ENCODE measurements at places on chromosomes 2 and 18.
A peak's percentile ranks its signal among the peaks of the same experiment; 100 is the strongest.

DNA sequence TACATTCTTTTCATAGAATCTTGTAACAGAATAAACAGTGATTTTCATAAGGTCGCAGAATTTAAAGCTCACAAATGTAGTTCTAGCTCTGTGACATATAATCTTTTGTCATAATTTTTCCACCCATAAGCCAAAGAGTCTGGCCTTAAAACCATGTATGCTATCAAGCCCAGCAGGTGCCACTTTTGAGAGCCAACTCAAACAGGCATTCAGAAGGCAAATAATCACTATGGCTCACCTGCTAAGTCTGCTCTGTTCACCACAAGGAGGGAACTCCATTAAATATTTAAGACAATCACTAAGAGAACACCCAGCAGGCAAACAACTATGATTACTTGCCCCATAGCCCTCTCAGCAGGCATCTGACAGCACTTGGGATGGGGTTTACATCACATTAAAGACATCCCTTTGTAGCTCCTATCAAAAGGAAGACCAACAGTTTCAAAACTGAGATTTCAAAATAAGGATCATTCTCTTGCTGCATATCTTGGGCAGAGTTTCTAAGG lies 241.6 kb downstream of the PDE11A start:
- DNase-seq, result no peak

DNA sequence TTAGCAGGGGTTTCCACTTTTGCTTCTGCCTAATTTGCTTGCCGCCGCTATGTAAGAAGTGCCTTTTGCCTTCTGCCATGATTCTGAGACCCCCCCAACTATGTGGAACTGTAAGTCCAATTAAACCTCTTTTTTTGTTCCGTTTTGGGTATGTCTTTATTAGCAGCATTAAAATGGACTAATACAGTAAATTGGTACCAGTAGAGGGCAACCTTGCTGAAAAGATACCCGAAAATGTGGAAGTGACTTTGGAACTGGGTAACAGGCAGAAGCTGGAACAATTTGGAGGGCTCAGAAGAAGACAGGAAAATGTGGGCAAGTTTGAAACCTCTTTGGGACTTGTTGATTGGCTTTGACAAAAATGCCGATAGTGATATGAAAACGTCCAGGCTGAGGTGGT lies 216.1 kb upstream of the FSIP2 start:
- no peak for DNase-seq

- no peak for DNase-seq
Observed at GRCh38 chr2:84839851-84840250, 41.0 kb downstream of the TRABD2A start.

DNA sequence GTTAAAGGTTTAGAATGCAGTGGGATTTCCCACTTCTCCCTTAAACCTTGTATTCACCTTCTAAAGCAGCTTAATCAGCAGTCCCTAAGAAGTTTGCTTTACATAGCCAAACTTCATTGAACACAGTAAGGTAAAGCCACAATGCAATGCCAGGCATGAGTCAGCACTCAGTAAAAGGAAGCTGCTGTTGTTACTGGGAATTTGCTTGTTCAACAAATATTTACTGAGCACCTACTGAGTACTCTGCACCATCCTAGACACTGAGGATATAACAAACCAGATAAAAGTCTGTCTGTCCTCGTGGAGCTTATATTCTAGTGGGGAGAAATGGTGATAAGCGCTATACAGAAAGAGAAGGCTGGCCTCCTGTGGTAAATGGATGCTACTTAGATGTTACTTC lies 162.7 kb downstream of the PKP4 start:
- DNase-seq, result no peak

DNA sequence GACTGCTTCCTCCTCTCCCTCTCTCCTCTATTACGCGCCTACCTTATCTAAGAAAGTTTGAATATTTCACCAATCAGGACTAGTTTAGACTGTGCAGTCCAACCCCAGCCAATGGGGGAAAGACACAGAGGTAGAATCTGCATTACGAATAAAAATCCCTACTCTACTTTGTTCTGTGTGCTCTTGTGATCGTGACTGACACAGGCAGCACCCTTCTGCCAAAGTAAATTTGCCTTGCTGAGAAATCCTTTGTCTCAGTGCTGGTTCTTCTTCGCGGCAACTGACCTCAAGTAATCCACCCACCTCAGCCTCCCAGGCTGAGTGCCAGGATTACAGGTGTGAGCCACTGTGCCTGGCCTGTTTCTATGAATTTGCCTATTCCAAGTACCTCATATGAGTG lies 8.6 kb upstream of the CDCA7 start:
- DNase-seq, result no peak

DNA sequence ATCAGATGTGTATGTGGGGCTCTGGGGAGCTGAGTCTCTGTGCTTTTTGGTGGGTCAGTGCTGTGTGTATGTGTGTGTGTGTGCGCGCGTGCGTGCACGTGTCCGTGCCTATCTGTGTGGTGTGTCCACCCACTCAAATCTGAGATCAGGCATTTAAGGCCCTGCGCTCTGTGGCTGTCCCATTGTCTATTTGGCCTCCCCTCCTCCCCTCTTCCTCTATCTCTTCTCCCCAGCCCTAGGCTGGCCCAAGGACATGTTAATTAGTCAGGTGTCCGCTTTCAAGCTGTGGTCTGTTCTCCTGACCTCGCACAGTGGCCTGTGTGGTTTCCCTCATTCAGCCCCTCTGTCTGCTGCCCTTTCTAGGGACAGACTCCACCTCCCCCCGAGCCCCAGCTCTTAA lies 136.4 kb downstream of the DYSF start:
- DNase-seq, result no peak

GRCh38 chr18:55587418-55588110 lies 428 bp downstream of the TCF4 start:
- no peak for DNase-seq

- DNase-seq, result no peak
Observed at GRCh38 chr2:30663806-30664205, 143.4 kb downstream of the CAPN13 start.

DNA sequence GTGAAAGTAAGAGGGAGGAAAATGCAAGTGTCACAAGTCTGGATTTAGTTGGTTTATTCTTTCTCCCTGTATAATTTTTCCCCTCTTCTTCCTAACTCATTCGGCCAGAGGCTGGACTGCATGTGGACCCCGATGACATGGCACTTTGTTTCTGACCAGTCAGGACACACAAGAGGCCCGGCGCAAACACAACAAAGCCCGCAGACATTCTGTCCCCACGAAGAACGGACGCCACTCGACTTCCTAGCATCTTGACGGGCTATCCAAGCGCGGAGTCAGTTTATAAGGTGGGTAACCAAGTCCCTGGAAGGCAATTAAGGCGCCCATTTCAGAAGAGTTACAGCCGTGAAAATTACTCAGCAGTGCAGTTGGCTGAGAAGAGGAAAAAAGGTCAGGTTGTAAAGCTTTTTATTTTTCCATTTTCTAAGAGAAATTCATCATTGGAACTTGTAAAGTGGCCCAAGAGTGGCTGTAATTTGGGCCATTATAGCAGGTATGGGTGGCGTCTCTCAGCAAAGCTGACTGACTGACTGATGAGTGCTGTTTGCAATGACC lies at the start of gene TPO:
Gene TPO, plus strand, starts transcription at position 308 of the 555 bp plus-strand sequence. CDS start 946 bp downstream, outside the sequence.
- no peak for DNase-seq

DNA sequence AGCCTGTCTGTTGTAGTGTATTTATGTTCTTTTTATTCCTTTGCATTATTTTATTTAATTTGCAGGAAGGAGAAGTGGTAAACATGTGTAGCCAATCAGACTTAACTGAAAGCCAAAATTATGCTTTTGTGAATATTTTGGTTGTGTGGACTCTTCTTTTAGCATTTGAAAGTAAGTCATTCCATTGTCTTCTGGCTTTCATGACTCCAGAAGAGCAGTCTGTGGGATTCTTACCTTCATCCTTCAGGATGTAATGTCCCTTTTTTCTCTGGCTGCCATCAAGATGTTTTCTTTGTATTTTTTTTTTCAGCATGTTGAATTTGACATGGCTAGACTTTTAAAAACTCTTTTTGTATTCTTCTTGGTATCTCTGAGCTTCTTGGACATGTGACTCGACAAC lies 895.2 kb upstream of the ZEB2 start:
- DNase-seq, result no peak

DNA sequence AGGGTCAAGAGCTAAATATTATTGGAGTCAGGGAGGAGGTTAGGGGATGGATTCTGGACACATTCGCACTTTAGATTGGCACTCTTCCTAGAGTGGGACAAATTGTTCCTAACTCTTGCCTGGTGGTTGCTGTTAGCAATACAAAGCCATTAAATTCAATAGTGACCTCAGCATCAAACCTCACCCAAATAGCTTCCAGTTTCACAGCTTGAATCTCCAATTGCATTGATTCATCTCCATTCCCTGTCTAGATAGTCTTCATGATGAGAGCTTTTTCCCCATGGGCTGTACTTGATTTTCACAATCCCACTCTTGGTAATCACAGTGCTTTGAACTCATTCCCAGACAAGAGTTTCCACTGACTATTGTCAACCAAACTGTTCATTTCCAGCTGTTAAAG lies 585.9 kb upstream of the SYT4 start:
- DNase-seq, result no peak

GRCh38 chr18:44681076-44681970 lies 635 bp downstream of the SETBP1 start:
- no peak for DNase-seq

- no peak for DNase-seq
Observed at GRCh38 chr2:69781321-69782248, 39.7 kb downstream of the ANXA4 start.

GRCh38 chr2:111910609-111911277 lies 12.3 kb downstream of the MERTK start:
- DNase-seq, result no peak

GRCh38 chr2:97653473-97653872 lies 7.6 kb downstream of the COX5B start:
- DNase-seq, result no peak

DNA sequence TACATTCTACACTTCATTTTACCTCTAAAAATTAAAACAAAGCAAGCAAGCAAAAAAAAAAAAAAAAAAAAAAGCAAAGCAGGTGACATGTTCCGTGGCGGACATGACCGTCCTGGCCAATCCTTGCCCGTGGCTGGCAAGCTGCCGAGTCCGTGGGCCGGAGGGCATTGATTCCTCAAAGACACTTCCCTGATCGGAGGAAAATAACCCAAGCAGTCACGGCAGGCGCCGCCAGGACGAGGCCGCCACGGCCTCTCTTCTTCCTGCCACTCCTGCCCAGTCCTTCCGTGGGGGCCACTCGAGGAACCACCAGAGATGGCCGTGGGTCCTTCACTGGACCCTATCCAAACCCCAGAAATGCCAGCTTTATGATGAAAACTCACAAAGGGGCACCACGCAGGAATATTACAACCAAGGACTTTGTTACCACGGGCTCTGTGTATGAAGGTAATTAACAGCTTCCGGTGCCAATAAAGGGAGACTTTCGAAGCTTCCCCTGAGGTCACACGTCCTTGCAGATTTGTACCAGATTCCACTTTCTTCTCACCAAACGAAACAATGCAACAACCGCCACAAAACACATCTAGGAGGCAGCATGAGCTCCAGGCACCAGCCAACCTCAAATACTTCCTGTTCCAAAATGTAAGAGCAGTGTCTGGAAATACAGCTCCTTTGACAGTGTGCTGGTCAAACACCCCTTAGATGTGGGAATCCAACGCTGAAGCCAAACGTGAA lies 170.3 kb downstream of the HDAC4 start:
- DNase-seq, result no peak

DNA sequence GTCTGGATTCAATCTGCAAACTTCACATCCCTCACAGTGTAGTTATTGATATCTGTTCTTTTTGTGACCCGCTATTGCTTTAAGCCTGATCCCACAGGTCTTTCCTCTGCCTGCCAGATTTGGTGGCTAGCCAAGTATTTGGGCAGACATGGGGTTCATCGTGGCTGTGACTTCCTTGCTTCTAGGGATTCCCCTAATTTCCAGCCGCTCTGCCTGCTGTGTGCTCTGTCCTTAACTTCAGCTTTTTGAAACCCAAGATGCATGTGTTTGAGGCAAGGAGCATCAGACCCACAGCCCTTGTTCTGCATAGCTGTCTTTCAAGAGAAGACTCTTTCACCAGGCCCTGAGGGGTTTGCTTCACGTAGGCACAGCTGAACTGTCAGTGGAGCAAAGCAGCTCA lies 54.2 kb downstream of the NCAPH start:
- no peak for DNase-seq

- no peak for DNase-seq
Observed at GRCh38 chr2:134081238-134081938, 172.5 kb upstream of the MGAT5 start.

GRCh38 chr18:45851161-45851925 lies 25.9 kb downstream of the SIGLEC15 start:
- no peak for DNase-seq

GRCh38 chr2:238169048-238169707 lies 10.4 kb downstream of the ERFE start:
- peak; percentile 89 for DNase-seq

- DNase-seq, result no peak
Observed at GRCh38 chr2:30372826-30373225, 74.2 kb upstream of the LCLAT1 start.

- no peak for DNase-seq
Observed at GRCh38 chr2:55119711-55120487, 69.6 kb upstream of the RTN4 start.

DNA sequence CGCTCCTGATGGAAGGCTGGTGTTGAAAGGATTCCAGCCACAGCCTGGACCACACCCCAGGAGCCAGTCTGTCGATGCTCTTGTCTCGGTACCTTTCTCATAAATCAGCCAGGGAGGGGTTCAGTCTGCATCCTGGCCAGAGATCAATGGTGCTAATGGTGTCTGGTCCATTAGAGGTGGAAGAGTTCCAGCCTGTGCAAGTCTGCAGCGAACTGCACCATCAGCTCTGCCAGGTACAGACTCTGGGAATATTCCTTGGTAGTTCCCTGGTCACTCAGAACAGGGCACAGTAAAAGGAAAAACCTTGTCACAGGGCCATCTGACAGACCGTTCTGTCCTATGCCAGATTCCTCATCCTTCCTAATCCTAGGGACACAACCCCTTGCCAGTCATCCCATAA lies 164.3 kb downstream of the MTCL1 start:
- DNase-seq, result no peak

DNA sequence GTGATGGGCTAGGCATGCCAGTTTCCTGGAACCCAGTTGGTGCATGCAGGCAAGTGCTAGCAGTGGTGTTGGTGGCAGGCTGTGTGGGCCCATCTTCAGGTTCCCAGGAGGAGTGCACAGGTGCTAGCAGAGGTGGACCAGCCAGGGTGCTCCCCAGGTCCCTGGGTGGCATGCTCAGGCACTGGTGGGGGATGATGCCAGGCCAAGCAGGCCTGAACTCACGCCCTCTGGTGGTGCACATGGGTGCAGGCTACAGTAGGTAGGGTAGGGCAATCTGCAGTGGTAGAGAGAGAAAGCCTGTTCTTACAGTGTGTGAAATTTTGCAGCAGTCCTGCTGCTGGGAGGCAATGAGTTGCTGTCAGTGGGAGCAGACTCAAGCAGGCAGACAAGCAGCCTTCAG lies 1651.8 kb downstream of the DPP10 start:
- DNase-seq, result no peak
